ENCODE measurements at places on chromosomes 4 and X.

DNA sequence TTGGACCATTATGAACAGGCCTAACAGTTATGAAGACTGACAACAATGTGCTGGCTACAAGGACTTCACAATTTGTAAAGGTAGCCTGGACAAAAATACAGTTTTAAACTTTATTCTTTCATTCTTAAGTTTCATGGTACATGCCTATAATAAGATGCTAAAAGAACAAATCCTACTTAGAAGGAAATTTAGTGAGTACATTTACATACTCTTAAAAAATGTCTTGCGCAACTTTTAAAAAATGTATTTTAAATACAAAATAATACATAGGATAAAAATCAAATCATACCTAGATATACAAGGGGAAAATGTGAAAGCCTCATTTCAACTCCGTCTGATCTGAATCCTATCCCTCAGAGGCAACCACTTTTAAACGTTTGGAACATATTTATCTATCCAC, 200.7 kb upstream of the SPIN4 start:
- no peak for DNase-seq

DNA sequence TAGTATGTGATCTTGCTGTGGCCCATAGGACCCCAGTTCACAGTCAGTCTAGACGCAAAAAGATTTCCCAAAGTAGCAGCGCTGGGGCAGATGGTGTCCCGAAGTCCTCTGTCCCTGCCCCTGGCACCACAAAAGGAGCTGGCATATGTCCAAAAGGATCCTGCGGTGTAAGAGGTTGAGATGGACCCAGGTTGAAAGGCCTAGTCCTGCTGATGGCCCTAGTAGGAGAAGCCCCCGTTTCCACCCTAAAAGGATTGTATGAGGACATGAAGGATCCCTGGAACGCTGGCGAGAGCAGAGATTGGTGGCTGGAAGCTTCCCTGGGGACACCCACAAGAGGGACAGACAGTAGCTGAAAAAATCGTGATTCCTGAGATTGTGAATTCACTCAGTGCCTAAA, 58.0 kb upstream of the DCAF8L1 start:
- DNase-seq, result no peak

- DNase-seq, result no peak
Observed at GRCh38 chr4:48035952-48036351, 19.4 kb downstream of the NIPAL1 start.

- no peak for DNase-seq
Observed at GRCh38 chr4:85520765-85521749, 46.1 kb downstream of the ARHGAP24 start.

GRCh38 chr4:61200916-61201526, 895 bp downstream of the ADGRL3 start:
- no peak for DNase-seq

GRCh38 chr4:23614284-23614892, 275.5 kb downstream of the PPARGC1A start:
- no peak for DNase-seq

DNA sequence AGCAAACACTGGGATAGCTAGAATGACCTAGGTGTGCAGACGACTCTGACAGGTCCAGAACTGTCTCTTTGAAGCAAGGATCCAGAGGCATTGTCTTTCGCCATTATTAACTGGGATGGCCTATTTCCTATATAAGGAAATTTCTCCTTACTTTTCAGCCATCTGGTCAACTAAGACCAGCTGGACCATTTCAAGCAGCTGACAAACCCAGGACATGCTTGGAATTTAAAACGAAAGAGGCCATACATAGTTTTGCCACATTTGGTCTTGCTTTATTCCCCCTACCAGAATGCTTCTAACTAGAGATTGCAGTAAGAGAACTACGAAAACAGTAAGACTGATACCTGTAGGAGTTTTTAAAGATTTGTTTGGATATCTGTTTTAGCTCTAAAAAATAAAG, 87.0 kb downstream of the GLRA2 start:
- no peak for DNase-seq

DNA sequence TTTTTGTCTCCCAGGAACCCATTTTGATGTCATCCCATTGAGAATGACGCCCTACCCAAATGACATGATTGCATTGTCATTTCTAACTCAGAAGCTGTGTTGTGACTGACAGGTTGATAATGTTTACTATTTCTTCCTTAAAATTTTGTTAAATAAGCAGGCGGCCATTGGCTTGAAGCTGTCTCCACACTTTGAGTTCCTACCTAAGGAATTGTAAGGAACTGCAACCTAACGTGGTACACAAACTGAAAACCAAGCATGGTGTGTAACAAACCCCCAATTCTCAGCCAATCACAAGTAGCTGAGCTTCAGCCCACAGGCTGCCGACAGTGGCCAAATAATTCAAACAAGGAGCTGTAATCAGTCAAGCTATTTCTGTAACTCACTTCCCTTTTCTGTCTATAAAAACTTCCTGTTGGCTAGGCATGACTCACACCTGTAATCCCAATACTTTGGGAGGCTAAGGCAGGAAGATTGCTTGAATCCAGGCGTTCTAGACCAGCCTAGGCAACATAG, 2.9 kb upstream of the MND1 start:
- DNase-seq, result peak; percentile 43

DNA sequence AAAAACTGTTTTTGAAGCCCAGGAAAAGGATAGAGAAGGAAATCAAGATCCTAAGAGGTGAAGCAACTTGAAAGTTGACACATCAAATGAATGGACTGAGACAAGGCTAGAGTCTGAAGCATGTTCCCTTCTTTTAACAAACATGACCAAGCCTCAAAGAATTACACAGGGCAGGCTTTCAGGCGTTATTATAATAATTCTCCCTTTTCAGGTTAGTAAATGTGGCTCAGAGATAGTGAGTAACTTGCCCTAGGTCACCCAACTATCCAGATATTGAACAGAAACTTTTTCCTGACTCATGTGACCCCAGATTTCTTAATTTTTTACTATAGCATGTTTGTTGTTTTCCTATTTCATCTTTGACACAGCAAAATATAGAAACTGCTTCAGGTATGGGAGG, 91.7 kb downstream of the PPP1R2C start:
- no peak for DNase-seq

DNA sequence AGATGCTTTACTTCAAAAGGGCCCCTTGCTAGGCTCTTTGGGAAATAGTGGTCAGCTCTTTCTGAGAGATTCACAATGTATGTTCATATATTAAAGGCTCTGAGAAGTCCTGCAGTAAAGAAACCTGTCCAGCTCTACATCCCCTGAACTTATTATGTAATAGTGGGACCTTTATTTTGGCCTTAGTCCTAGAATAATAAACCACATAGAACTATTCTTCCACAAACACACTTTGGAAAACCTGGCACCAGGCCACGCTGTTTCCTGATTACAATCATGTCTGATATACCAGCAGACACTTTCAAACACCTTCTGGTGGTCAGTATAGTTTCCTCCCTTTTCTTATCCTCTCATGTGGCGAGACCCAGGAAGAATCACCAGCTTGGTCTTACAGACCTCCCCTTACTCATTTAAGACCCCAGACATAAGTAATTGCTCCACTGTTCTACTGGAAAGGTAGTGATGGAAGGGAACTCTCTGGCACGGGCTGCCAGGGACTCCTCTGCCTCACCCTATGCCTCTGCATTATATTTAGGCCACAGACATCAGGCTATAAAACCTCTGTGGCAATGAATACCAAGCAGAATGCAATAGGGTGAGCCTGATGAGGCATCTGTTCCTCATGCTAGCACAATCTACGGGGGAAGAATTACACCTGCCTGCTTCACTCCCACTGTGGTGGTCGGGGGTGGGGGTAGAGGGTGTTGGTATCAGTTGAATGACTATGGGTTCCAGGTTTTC, 5.7 kb upstream of the PPEF1 start:
- no peak for DNase-seq

DNA sequence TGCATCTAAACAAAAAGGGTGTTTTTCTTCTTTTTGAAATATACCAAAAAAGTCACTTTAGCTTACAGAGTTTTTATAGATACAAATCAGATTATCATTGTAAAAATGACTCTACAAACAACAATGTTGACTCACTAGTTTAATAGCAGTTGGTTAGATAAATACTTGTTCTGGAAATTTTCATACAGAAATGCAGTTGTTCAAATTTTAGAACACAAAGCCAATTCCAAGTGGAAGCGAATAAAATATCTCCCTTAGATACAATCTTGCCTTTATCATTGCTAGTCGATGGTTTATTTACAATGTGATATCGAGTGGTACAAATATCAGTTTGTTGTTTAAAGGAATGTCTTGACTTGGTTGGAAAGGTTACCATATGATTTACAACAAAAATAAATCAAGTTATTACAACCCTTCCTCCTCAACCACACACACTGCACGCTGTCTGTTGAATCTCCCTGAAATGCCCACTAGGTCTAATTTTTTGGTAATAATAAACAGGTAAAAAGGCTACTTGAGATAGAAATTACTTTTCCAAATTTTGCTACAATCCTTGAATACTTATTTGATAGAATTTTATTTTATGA, 114.8 kb downstream of the CDS1 start:
- DNase-seq, result no peak

- DNase-seq, result no peak
Observed at GRCh38 chr4:154160519-154161301, 330.9 kb downstream of the DCHS2 start.

- DNase-seq, result no peak
Observed at GRCh38 chr4:121764702-121765367, at the start of gene SMIM43. Gene SMIM43 (minus strand): TSS chr4:121765164. CDS start chr4:121765105, 59 bp downstream.

DNA sequence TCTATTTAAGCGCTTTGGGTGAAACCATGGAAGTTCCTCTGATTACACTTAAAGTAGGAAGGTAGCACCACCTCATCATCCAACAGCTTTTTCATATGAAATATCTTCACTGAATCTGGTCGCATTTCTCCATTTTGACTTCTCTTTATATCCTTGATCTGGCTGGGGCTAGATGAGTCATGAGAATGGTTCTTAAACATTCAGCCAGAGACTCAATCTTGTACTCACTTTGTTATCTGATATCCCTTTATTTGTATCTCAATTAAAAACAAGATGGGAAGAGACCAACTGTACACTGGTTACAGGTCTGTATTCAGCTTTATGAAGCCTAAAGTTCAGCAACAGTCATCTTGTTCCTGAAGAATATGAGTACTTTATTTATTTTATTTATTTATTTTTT, 84.9 kb downstream of the CBLL2 start:
- no peak for DNase-seq

- peak; percentile 3 for DNase-seq
Observed at GRCh38 chrX:63561425-63561824, 210.3 kb upstream of the SPIN4 start.

DNA sequence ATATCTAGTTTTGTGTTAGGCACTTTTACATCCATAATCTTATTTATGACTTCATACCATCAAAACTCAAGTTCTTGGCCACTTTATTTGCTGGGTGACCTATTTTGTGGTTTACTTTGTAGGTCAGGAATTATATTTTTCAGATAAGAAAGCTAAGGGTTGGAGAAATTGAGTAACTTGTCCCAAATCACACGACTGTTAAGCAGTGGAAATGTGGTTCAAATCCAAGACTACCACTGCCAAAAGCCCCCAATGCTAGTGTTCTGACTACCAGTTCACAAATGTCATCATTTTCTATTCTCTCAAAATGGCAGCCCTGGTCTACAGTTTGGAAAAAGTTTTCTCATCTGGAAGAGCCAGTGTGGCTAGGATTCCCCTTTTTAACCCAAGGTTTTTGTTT, 74.6 kb downstream of the OPHN1 start:
- no peak for DNase-seq

DNA sequence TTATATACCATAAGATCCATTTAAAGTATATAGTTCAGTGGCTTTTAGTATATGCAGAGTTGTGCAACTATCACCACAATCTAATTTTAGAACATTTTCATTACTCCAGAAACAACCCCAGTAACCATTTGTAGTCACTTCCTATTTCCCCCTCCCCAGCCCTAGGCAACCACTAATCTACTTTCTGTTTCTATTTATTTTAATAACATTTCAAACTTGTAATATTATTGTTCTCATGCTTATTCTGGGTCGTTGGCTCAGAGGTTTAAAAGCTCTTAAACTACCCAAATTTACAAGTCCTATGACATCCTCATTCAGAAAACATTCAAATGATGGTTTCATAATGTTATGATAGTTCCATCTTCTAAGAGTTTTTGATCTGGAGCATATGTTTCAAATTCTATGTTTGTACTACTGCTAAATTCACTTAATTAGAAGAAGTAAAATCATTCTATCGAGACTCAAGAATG, 18.4 kb downstream of the XIAP start:
- peak; percentile 40 for DNase-seq

DNA sequence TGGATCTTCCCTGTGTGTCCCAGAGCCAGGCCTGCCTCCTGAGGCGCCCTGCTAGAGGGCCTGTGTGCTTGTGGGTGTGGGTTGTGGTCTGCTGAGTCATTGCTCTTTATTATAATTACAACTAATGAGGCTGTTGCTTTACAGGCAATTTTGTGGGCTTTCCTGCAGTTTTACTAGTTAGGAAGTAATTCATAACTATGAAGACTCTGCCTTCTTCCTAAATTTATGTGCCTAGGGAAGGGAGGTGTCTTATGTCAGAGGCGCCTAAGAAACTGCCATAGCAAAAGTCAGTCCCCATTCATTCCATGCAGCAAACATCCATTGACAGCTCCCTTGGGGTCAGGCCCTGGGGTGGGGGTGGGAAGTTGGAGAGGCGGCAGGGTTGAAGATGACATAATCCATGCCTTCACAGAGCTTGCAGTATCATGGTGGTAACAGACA, 359.2 kb downstream of the IDS start:
- DNase-seq, result no peak

GRCh38 chr4:1465173-1466033, 59.2 kb upstream of the NKX1-1 start:
- DNase-seq, result no peak

DNA sequence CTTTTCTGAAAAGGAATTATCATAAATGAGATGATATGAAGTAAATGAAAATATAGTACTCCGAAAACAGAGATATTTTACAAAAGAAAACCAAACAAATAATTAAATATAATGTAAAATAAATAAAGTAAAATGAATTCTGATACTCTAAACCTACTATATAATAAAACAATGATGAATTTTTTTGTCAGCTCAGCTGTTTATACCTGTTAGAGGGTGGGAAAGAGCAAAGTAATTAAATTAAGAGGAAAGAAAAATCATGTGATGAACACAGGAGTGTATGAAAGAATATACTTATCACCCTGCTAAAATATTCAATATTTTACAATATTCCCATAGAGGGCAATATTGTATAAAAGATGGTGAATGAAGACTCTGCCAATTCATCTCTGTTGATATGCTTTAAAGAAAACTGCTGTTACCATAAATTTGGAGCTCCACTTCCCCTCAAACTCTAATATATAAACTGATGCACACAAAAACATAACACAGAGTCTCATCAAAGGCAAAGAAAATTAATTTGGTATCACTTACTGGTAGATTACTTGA, 6.5 kb upstream of the NDST4 start:
- DNase-seq, result no peak

- DNase-seq, result no peak
Observed at GRCh38 chr4:48311896-48312295, 29.4 kb upstream of the SLAIN2 start.

- no peak for DNase-seq
Observed at GRCh38 chr4:61299316-61299715, 99.2 kb downstream of the ADGRL3 start.

All from B cell (primary cell).